Hindlimb muscle (tissue), 1 donor: ENCODE measurements at places on chromosomes 3 and 15. TPM values are rescaled to one million over a fixed set of nuclear protein-coding genes. Genes with fewer than 3 reads are reported as not detected.

The PSTPIP1 gene
- 2.5 TPM for polyA plus RNA-seq

The HHATL gene
- polyA plus RNA-seq: 70.3 TPM

The BTLA gene
- polyA plus RNA-seq: 0.36 TPM

The LMAN1L gene
- not detected for polyA plus RNA-seq

DNA sequence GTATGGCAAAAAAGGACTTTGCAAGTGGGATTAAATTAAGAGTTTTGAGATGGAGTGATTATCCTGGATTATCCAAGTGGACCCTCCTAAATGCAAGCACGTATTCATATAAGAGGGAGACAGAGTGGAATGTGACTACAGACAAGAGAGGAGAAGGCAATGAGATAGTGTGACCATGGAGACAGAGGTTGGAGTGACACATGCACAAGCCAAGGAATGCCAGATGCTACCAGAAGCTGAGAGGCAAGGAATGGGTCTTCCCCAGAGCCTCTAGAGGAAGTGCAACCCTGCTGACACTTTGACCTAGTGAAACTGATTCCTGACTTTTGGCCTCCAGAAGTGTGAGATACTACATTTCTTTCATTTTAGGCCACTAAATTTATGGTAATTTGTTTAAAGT lies 117.2 kb downstream of the UACA start:
- DNase-seq: no peak

- no peak for DNase-seq
These were observed 318.1 kb upstream of the LRRFIP2 start for GRCh38 chr3:37492468-37492867.

DNA sequence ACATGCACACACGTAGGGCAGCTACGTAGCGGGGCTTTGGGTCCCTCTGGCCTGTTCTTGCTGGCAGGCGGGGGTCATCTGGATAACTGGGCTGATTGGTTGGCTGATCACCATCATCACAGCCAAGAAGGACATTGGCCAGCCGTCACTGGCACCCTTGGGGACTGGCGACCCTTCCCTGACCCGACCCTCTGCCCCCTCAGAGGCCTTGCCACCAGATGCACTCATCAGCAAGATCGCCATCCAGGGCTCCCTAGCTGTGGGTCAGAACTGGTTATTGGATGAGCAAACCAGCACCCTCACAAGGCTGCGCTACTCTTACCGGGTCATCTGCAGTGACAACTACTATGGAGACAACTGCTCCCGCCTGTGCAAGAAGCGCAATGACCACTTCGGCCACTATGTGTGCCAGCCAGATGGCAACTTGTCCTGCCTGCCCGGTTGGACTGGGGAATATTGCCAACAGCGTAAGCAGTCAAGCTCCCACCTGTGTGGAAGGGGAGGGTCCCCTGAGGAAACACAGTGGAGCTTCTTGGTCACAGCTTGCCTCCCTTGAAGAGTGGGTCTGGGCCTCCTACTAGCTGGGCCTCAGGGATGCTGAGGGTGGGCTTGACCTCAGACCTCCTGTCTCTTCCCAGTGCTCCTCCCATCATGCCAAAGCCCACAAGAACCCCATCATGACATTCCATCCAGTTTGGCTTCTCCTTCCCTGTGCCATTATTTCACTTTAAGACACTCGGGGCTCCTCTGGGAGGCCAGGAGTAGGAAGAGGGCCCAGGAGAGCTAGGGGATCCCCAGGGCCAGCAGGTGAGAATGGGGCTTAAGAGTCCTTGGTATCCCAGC lies 2.4 kb downstream of the DLL4 start:
- no peak for DNase-seq

DNA sequence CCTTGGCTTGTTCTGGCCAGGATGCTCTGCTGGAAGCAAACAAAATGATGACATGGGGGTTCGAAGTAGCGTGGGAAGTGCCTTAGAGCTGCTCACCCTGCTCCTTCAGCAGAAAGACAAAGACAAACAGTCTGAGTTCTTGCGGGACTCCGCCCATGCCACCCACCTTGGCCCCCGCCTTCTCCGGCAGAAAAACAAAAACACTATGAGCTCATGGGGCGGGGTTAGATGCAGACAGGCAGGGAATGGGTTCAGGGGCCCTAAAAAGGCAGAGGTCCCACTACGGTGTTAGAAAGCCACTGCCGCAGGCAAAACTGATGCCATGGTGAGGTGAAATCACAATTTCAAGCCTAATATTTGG lies 9.7 kb upstream of the NCKIPSD start:
- no peak for DNase-seq
